ENCODE measurements at places on chromosomes 7 and 10. TPM values are rescaled to one million over a fixed set of nuclear protein-coding genes. Genes with fewer than 3 reads are reported as not detected.

Gene ZNF117
- 6.0 TPM for total RNA-seq

Gene PITRM1
- total RNA-seq, result 85.3 TPM

Gene MOGAT3
- total RNA-seq, result not detected

GRCh38 chr10:49058463-49059255 is 56.7 kb downstream of the VSTM4 start:
- no peak for DNase-seq

- DNase-seq, result no peak
Measured at GRCh38 chr7:29276199-29276598, 81.6 kb downstream of the CHN2 start.

GRCh38 chr10:46229144-46229563 is 57.6 kb upstream of the ANTXRL start:
- DNase-seq, result peak; percentile 39

DNA sequence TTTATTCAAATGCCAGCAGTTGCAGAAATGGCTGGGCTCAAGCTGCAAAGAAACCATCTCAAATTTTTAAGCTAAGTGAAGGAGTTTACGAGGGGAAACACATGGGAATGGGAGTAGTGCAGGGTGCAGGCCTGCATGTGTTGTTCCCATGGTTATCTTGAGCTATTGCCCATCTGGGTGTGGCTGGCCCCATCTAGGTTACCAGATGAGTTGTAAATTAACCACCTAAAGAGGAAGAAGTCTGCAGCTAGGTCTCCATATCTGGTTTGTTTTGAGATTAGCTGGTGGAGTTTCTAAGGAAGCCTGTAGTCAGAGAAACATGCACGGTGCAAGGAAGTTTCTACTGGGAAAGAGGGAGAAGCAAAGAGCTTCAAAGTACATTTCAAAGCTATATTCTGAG is 23.3 kb upstream of the STEAP2 start:
- DNase-seq, result no peak

GRCh38 chr7:129210256-129210988 is 14.4 kb upstream of the AHCYL2 start:
- peak; percentile 88 for DNase-seq

GRCh38 chr10:131817866-131818509 is 82.8 kb upstream of the PPP2R2D start:
- DNase-seq, result peak; percentile 46

GRCh38 chr10:3723766-3724165 is 61.2 kb downstream of the KLF6 start:
- no peak for DNase-seq

DNA sequence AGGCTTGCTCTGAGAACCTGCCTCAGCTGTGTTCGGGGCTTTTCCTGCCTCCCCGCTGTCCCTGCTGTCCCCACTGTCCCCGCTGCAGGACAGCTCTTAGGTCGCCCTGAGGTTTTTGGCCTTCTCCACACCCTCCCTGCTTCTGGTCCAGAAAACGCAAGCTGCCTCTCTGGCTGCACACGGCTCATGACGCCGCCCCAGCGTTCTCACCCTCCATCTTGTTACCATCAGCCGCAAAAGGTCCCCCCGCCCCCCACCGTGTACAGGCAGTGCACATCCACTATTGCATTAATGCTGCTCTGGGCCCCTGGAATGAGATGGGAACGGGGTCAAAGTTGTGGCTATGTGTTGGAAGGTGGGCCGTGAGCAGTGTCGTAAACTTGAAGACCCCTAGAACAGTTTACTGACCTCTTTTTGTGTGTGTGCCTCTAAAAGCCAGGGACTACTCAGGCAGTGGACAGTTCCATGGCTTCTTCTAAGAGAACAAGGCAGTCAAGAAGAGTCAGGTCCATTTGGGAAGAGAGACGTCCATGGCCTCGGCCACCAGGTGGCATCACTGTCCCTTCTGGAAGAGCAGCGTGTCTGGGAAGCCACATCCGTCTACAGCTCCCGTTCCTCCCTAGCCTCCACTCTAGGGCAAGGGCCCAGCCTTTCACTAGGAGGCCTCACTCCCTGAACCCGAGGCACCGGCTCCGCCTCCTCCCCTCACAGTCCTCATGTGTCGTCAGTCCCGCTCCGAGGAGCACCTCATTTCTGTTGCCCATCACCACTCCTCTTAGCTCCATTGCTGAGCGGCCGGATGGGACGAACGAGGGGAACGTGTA is 38.5 kb upstream of the MKRN1 start:
- DNase-seq, result peak; percentile 92

GRCh38 chr10:101559596-101560297 is 28.3 kb downstream of the POLL start:
- no peak for DNase-seq

Data from cardiac septum (tissue), 1 donor.